Activated T-helper 1 cell treated with anti-CD3 and anti-CD28 coated beads, Interleukin-12 subunit alpha, Interleukin-12 subunit beta, Interleukin-2, Interleukin-4 antibody, amounts not matched to agents 30 ng/mL and 10 ng/mL and 1 ng/mL, durations not matched to agents 14 hours and 24 hours and 36 hours (primary cell): ENCODE measurements at places on chromosomes 6 and 20. TPM values are rescaled to one million over a fixed set of nuclear protein-coding genes. Genes with fewer than 3 reads are reported as not detected.

DNA sequence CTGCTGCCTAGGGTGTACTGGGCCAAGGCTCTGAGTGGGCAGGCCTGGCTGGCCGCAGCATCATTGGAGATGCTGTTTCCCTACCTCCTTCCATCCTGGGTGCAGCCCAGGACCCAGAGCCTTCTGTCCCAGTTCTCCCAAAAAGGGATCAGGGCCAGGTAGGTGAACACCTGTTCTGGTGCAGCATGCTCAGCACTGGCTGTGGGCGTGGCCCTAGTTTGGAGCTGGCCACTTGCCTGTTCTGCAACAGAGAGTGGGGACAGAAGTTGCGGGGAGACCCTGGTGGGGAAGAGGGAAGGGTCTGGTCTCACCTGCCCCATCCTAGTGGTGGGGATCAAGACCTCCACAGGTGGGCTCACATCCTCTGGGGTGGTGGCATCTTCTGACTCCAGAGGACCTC, 1.4 kb upstream of the ARMC12 start:
- no peak for DNase-seq
- no peak overlapping the region for H3K27ac ChIP-seq
- H3K4me1 ChIP-seq = peaks cover 43% of the 10 kb centered on the region
- H3K27me3 ChIP-seq = no peaks in the 10 kb centered on the region
- no peaks in the 10 kb centered on the region for H3K36me3 ChIP-seq

DNA sequence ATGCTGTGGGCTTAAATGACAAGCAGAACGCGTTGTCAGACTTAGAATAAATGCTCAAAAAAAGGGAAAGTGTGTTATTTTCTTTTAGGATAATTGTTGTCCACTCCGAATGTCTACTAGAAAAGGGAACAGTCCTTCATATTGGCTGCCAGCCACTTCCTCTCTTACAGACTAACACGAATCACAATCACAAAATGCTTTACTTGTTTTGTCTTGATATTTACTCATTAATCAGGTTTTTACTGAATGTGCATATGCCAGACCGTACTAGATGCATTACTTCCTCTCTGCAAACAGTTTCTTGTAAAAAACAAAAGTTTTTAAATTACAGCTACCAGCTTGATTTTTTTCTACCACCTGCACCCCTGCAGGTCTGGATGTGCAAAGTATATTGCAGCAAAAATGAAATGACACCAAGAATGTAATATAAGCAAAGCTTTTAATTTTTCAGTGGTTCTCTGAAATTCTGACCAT, 821 bp downstream of the DHX35 start:
- no peaks in the 10 kb centered on the region for H3K27me3 ChIP-seq
- H3K36me3 ChIP-seq = peaks cover 11% of the 10 kb centered on the region
- peak overlapping the region; percentile 98 for H3K4me3 ChIP-seq
- peak overlapping the region; percentile 93 for H3K27ac ChIP-seq

- no peak within 1 kb of the TSS for H3K27ac ChIP-seq
- peaks cover 17% of the 10 kb centered on the region for H3K4me1 ChIP-seq
- DNase-seq = peak; percentile 11
- H3K27me3 ChIP-seq = peaks cover 38% of the 10 kb centered on the region
Measured at GRCh38 chr6:24357336-24358218, at the start of gene DCDC2. Gene DCDC2, minus strand, starts transcription at chr6:24358059. Its CDS starts 309 bp downstream, at chr6:24357750.

GRCh38 chr6:148351309-148351708, 8.7 kb downstream of the SASH1 start:
- H3K4me3 ChIP-seq = no peak overlapping the region
- H3K27me3 ChIP-seq = peaks cover 29% of the 10 kb centered on the region
- no peak overlapping the region for H3K27ac ChIP-seq
- DNase-seq = no peak
- H3K4me1 ChIP-seq = no peaks in the 10 kb centered on the region
- H3K36me3 ChIP-seq = no peaks in the 10 kb centered on the region

GRCh38 chr6:13004601-13005000, 288.0 kb downstream of the PHACTR1 start:
- no peaks in the 10 kb centered on the region for H3K4me1 ChIP-seq
- H3K4me3 ChIP-seq = no peak overlapping the region
- H3K27ac ChIP-seq = no peak overlapping the region
- H3K36me3 ChIP-seq = no peaks in the 10 kb centered on the region
- peaks cover 20% of the 10 kb centered on the region for H3K27me3 ChIP-seq

GRCh38 chr20:57871237-57871632, 161.4 kb upstream of the PMEPA1 start:
- H3K27ac ChIP-seq = no peak overlapping the region
- DNase-seq = no peak
- H3K4me1 ChIP-seq = no peaks in the 10 kb centered on the region
- H3K4me3 ChIP-seq = no peak overlapping the region

DNA sequence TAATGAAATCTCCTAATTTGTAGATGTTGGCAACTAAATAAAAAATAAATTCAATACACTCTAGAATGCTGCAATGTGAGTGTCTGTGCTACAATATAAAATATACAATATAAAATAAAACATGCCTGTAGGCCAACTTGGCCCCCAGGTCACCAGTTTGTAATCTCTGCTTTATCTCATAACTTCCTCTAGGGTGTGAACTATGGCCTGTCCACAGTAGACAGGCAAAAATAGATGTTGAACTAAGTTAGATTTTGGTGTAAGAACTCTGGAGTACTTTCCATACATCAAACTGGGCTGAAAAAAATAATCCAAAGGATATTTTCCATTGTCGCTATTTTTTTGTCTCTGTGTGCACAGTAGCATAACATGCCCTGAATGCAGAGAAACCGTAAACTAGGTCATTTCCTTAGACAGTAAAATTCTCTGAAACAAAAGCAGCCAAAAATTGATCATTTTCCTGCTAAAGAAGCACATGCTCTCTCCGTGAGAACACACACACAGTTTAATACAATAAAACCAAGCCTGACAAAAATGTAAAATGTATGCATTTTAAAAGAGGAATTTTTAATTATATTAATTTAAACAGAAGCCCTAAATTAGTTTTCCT, 98.5 kb upstream of the ZFP64 start:
- DNase-seq = no peak
- peaks cover 10% of the 10 kb centered on the region for H3K27me3 ChIP-seq

LRRC1 gene
- 1.7 and 1.9 TPM in 2 replicates for total RNA-seq

SLC17A1 gene
- total RNA-seq = not detected in 2 replicates

FAM83C gene
- not detected in 2 replicates for total RNA-seq
